ENCODE measurements at places on chromosomes 7 and 10.
A peak's percentile ranks its signal among the peaks of the same experiment; 100 is the strongest.

DNA sequence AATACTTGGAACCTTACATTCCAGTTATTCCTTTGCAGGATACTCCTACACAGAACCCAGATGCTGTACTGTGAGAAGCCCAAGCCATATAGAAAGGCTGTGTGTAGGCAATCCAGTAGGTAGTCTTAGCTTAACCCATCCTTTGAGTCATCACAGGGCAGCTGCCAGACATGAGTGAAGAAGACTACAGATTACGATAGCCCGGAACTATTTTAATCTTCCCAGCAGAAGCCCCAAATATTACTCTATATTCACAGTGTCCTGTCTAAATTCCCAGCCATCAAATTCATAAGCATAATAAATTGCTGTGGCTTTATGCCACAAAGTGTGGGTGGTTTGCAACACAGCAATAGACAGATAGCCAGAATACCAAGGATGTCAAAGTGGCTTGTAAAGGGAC, 474.1 kb upstream of the STEAP1 start:
- no peak for DNase-seq

DNA sequence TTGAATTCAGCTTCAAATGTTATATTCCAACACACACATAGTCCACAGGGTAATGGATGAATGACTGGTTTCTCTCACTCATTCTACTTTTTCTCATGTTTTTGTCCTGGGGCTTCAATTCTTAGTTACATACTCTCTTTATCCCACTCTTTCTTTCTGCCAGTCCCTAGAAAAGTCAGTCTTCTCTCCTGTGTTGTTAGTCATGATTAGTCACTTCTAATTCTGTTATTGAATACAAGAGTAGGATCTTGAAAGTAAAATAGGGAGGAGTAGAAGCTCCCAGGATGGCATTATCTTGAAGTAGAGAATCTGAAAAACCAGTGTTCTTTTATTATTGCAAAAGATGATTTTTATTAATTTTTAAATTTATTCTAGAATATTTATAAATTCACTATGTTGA, 45.5 kb upstream of the CALCR start:
- no peak for DNase-seq

DNA sequence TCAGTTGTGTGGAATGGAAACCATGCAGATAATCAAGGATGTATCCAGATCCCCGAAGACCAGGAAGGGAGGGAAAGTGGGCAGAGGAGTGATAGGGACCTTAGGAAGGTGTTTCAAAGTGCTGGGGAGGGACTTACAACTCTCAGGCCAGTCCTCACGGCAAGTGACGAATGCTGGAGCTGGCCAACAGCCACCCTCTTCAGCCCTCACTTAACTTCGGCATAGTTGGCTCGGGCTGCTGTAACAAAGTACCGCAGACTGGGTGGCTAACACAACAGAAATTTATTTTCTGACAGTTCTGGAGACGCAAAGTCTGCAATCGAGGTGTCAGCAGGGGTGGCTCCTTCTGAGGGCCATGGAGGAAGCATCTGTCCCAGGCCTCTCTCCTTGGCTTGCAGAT, 265.9 kb upstream of the YAE1 start:
- no peak for DNase-seq

DNA sequence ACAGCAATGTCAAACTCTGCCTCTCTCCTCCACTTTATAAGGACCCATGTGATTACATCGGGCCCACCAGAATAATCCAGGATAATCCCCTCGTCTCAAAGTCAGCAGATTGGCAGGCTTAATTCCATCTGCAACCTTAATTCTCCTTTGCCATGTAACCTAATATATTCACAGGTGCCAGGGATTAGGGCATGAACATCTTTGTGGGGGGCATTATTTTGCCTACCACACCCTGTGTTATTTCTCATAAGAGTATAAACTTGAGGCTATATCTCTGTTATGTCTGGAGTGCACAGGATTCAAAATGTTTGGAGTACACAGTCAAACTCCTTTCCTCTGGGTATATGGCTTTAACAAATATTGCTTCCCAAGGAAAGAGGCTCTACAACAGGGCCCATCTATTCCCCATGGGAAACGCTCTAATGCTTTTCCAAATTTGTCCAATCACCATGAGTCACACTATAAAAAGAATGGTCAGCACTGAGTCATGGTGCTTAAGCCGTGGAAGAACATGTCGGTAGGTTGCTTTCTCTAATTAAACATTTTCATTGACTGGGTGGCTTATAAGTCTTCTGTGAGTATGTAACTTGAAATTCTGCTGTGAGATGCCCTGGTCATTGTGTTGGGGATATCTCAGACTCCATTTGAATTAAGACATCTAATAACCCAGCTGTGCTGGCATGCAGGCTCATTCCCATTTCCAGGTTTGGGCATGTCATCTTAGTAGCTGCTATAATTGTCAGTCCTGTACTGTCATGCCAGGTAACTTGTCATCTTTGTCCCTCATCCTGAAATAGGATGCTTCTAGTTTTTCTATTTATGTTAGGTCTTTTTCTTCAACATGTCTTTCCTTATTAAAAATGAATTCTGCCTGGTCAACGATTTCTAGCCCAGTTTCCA, 11.5 kb upstream of the AKR1B10 start:
- no peak for DNase-seq

GRCh38 chr7:69732203-69732602, 133.9 kb downstream of the AUTS2 start:
- DNase-seq, result peak; percentile 84

GRCh38 chr10:88980247-88980646, 10.4 kb upstream of the FAS start:
- no peak for DNase-seq

DNA sequence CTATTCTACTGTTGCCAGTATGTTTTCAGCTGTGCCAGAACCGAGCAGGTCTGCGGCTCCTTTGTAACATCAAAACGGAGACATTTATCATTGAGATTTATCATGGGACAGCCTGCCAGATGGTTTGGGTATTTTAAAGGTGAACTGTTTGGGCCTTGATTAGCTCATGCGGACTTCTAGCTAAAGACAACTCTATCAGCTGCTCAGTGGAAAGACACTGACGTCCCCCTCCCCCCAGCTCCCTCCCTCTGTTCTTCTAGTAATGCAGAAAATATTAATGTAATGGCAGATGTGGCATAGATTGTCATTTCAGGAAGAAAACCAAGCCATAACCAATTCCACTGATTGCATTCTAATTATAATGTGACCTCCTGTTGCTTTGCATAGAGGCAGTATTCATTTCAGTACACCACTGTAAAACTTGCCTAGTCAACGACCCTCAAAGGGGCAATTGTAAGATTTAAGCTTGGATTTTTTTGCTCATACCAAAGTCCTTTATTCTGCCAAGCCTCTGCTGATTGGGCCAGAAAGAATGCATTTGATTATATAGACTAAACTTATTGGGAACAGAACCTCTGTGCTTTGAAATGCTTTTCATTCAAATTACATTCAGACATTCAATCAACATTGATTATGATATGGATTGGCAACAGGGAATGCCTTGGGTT, 966.8 kb downstream of the LRMDA start:
- peak; percentile 50 for DNase-seq

- no peak for DNase-seq
Measured at GRCh38 chr10:132833421-132834111, 47.6 kb upstream of the NKX6-2 start.

- no peak for DNase-seq
Measured at GRCh38 chr7:135684136-135684535, 21.8 kb downstream of the STMP1 start.

DNA sequence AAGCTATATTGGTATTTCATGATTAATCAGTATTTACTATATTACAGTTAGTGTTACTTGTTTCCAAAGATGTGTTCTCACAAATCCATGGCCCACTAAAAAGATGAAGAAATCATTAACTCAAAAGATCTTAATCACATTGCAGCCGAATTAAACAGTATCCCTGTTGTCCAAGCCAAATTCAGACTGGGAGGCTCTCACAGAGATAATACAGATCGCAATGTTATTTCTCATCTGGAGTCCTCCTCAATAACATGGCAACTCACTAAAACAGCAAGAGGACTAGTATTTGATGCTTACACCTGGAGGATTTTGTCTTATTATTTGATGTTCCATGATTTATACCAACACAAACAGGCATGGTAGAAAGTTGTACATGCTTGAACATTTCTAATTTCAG, 23.4 kb downstream of the CYP51A1 start:
- DNase-seq, result no peak

DNA sequence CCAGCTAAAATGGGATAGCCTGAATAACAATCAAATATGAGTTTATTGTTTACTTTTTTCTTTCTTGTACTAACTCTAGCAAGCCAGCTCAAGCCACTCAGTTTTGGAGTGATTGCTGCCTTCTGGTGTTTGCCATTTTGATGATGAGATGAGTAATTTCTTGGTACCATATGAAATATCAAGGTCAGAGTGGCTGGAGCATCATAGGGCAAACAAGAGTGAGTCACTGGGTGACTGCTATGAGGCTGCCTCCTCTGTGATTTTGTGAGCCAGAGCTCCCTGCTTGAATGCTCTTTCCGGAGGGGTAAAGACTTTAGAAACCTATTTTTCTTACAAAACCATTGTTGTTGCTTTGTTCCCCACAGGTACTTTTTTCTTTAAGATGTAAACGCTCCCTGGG, 295.6 kb downstream of the PRKG1 start:
- no peak for DNase-seq

DNA sequence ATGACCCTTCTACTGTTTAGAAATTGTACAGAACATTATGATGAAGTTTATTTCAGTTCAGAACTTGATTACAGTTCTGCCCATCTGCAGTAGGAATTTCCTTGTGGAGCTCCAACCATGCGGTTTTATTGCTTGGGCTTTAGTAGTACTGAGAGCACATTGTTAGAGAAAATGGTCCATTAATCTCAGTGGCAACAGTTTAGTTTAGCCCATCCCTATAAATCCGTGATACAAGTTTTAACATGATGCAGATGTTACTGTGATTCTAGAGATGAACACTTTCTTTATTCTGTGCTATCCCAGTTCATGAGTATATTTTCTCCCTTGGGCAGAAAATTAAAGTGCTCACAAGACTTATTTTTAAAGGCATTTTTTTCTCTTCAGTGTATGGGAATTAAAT, 84.8 kb upstream of the FZD8 start:
- no peak for DNase-seq

DNA sequence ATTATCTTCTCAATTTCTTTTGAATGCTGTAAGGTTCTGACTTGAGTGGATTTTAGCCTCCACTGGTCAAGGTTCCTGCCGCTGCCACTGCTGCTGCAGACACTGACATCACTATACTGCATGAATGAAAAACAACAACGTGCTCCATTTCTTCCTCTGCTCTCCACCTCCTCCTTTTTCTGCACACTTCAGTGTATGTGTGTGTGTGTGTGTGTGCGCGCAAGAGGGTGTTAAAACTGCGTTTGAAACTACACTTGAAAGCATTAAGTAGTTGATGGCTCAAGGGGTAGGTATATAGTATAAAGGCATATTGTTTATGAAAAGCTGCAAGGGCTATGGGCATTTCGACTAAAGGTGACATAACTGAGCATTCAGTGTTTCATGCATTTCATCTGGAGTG, 3.5 kb downstream of the GLCCI1 start:
- peak; percentile 80 for DNase-seq

- peak; percentile 68 for DNase-seq
Measured at GRCh38 chr7:142770661-142771352, at the start of gene PRSS2. Gene PRSS2, plus strand, starts transcription at chr7:142770970. Its CDS starts 13 bp downstream, at chr7:142770983.

DNA sequence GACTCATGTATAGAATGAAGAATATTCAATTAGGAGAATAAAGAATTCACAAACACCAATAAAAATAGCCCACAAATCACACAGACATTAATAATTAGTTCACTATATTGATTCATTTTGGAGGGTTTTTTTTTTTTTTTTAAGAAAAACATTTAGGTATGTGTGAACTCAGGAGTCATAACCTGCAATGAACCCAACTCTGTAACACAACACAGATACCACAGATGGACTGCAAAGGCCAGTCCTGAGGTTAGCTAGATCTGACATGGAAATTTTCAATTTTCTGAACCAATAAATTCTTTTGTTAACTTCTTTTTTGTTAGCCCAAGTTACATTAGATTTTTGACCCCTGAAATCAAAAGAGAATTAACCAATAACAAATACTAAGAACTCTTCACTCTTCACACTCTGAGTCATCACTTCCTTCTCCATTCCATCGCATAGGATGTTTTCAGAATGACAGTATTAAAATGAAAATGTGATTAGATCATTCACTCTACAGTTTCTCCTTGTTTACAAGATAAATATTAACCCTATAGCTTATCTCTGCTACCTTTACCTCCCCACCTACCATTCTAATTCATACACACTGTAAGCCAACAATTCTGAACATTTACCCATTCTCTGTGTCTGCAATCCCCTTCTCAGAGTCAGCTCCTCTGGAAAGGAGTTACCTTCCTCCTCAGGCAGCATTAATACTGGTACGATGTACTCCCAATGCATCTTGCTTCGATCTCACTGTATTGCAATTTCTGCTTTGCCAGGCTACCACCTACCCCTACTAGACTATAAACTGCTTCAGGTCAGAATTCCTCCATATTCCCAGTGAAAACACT, 141.5 kb downstream of the LRRN3 start:
- no peak for DNase-seq

- no peak for DNase-seq
Measured at GRCh38 chr7:43201912-43202311, 89.5 kb downstream of the HECW1 start.

GRCh38 chr7:155340071-155340531, 42.4 kb downstream of the INSIG1 start:
- no peak for DNase-seq

Measured in NCI-H69 (cell line).